Brain (organoid and tissue), 16 donors: ENCODE measurements at places on chromosomes 16 and 17. TPM values are rescaled to one million over a fixed set of nuclear protein-coding genes. Genes with fewer than 3 reads are reported as not detected.

- no peak for DNase-seq
These were observed 34.2 kb downstream of the CD300LF start for GRCh38 chr17:74678541-74678940.

DNA sequence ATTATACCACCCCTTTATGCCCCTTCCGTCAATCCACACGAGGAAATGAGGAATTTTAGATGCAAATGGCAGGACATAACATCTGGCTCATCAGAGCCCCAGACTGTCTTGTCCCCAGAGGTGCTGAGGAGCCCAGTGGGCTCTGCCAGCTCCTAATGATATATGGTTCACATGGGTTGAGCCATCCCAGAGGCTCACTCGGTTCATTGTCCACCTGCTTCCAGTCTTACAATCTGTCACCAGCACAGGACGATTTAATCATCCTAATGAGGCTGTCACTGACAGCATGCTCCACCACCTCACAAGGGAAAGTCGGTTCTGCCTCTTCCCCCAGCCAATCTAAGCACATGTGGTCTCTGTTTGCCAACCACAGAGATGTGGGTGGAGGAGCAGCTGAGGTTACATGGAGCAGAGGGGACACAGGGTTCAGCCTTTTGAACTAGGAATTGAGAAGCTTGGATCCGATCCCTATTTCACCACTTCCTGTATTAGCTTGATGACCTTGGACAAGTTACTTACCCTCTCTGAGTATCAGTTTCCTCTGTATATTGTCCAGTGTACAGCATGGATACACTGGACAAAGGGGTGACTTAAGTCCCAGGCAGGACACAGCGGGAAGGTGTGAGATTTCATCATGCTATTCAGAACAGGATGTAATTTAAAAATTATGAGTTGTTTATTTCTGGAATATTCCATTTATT, 27.0 kb upstream of the DHX8 start:
- peak; percentile 36 for DNase-seq

Gene KIF2B
- not detected for polyA plus RNA-seq

DNA sequence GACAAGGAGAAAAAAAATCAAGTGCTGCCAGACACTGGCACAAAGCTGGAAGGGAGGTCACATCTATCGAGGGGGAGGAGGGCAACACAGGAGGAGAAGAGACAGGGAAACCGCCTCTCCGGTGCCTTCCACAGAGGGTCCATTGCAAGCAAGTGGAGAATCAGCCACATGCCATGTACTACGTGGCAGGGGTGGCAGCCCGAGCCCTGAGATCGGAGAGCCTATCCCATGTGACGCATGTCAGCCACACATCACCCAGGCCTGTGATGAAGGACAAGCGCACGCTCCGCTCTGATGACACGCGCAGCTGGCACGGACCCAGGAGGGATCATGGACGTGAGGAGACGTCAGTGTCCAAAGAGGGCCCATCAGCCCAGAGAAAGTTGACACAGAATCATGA, 30.1 kb downstream of the ADCY9 start:
- no peak for DNase-seq

GRCh38 chr16:81671738-81672597, 107.1 kb upstream of the PLCG2 start:
- no peak for DNase-seq

DNA sequence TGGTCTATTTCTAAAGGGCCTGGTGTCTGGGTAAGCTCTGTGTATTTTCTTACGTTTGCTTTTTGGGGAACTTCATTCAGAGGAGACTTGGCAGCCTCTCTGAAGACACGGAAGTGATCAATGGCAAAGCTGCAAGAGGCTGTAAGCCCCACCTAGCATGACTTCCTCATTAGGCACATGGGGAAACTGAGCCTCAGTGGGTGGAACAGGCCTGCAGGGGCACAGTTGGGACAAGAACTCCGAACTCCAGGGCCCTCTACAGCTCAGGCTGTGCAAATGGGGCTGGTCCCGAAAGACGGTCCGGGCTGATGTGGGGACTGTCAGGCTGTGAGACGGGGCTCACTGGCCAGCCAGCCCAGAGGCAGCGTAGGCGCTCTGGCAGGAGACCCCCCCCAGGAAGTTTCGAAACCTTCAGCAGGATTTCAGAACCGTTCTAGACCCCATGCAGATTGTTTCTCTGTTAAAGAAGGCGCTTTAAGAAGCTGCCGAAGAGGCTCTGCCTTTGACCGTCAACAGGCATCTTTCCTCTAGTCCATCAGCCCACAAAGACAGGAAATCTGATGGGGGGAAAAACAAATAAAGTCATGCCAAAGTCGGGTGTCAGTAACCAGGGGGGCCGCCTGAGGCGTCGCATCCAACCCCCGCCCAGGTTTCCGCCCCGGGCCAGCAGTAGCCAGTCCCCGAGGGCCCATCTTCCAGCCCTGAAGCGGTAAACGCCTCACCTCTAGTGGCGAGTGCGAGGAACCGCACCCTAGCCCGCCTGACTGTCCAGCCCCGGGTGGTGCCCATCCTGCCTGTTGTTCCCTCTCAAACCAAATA, 79.8 kb upstream of the TBC1D3K start:
- DNase-seq: peak; percentile 35

Gene FMNL1
- polyA plus RNA-seq: 26.1 TPM

Gene HCFC1R1
- 314 TPM for polyA plus RNA-seq

Gene CLEC18A
- polyA plus RNA-seq: 6.7 TPM

DNA sequence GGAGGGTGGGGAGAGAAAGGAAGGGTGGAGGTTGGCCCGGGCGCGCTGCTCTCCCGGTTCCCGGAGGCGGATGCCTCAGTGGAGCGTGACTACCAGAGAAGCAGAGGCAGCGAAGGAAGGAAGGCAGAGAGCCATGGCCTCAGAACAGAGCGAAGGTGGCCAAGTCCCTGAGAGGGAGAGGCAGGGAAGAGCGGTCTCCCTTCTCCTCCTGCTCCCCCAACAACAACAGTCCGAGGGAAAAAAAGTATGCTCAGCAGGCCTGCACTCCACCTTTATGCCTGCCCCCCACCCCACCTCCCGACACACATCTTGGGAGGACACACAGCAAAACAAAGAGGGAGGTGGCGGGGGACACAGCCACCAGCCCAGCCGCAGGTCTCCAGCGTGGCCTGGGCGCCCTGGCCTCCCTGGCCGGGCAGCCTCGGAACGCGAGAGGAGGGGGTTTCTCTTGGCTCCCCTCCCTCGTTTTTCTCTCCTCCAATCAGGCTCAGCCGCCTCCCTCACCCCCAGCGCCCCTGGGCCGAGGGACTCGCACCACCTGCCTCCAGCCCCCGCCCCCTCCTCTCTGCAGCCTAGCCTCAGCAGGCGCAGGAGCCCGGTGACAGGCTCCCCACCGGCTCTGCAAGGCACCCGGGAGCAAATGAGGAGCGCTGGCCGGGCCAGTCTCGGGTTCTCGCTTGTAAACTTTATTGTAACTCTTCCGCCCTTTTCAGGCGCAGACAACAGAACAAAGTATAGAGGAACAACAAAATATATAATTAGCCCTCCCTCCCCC, 1.1 kb upstream of the HOXB7 start:
- DNase-seq: no peak

- no peak for DNase-seq
These were observed 4.7 kb downstream of the FBXL16 start for GRCh38 chr16:700684-701584.

DNA sequence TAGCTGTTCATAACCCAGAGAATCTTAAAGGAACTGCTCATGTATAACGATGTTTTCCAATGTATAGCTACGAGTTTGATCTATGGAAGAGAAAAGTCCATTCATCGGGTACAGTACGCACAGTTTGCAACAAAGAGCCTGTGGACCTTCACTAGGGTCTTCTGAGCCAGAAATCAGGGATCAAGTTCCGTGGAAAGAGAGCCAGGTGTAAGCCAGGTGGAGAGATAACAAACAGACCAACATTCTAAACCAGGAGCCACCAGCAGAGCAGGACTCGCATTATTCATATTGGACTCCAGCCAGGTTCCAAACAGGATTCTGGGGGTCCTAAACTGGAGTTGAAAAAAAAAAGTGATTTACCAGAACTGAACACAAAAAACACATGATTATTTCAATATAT, 505.4 kb upstream of the C16orf82 start:
- no peak for DNase-seq

DNA sequence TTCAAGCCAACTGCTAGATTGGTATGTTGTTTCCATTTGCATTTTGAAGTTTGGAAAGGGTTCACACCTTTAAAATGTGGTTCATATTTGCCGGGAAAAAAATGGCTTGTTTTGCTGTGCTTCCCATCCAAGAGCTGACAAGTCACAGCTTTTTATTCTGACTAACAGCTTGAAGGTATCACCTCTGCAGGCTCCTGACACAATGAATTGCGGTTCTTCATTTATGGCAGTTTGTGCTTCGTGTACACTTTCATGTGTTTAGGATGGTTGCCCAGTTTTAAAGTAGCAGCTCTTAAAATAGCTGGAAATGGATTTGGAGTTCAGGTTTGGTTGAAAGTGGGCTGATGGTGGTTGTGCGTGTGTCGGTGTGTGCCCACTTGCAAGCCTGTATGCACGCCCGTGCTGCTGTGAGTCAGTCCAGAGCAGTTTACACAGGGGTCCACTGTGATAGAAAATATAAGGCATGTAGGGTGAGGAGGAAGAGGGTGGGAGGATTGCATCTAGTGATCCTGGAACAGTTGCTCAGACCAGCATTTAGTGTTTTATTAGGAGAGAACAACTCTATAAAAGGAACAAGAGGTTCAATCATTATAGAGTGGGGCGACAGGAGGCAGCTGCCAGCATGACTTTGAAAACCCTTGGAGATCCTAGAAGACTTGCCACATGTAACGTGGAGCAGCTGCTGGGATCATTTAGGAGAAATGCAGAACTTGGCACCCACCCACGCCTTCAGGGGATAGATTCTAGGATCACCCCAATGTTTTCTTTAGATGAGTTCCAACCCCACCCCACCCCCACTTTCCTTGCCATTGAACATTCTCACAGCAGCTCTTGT, 108.0 kb upstream of the TBX2 start:
- DNase-seq: no peak

- DNase-seq: peak; percentile 50
These were observed 5.8 kb upstream of the FASN start for GRCh38 chr17:82103553-82104451.

- DNase-seq: no peak
These were observed 1.4 kb upstream of the RHBDF2 start for GRCh38 chr17:76502341-76503211.

Gene CIBAR2
- polyA plus RNA-seq: 2.4 TPM
